ENCODE measurements at places on chromosomes 3 and 15.

GRCh38 chr3:54706738-54707137 lies 221.1 kb downstream of the LRTM1 start:
- H3K4me1 ChIP-seq = peaks cover 1% of the 10 kb centered on the region
- H3K36me3 ChIP-seq = no peaks in the 10 kb centered on the region
- H3K27ac ChIP-seq = no peak overlapping the region
- no peak for DNase-seq

DNA sequence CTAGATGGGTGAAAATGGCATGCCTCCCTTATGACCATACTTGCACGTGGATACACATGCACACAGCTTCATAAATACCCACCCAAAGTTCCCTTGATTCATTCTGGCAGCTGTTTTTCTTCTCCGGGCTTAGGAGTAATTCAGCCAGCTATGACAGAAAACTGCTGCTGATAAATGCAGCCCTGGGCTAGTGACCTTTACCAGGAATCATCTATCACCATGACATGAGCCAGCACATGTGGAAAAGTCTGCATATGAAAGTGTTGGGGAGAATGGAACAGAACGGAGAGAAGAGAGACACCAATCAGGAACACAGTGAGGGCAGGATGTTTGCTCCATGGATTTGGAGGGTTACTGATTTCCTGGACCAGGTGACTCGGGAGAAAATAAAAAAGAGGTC lies 706.3 kb downstream of the PDCD6IP start:
- H3K36me3 ChIP-seq = no peaks in the 10 kb centered on the region
- H3K27me3 ChIP-seq = no peaks in the 10 kb centered on the region
- no peaks in the 10 kb centered on the region for H3K4me1 ChIP-seq
- DNase-seq = no peak
- no peak overlapping the region for H3K4me3 ChIP-seq

GRCh38 chr3:40267937-40268724 lies 41.4 kb upstream of the EIF1B start:
- no peaks in the 10 kb centered on the region for H3K4me1 ChIP-seq
- H3K27me3 ChIP-seq = no peaks in the 10 kb centered on the region
- H3K36me3 ChIP-seq = no peaks in the 10 kb centered on the region
- H3K27ac ChIP-seq = no peak overlapping the region

DNA sequence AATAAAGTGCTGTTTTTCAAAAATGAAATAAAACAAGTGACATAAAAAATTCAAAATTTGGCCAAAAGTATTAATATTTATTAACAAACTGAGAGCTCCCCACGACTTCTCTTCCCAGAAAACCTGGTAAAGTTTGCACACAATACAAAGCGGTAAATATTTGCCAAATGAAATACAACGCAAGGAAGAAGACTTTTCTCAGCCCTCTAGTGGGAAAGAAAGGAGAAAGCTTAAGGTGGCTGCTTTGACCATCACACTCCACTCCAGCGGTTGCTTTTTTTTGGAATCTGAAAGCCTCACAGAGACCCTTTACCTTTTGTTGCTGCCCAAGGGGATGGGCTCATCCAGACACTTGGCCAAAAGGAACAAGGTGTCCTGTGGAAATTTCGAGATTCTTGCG lies 1.1 kb upstream of the GK5 start:
- no peaks in the 10 kb centered on the region for H3K4me1 ChIP-seq
- H3K27ac ChIP-seq = no peak overlapping the region
- H3K36me3 ChIP-seq = no peaks in the 10 kb centered on the region
- no peaks in the 10 kb centered on the region for H3K27me3 ChIP-seq

DNA sequence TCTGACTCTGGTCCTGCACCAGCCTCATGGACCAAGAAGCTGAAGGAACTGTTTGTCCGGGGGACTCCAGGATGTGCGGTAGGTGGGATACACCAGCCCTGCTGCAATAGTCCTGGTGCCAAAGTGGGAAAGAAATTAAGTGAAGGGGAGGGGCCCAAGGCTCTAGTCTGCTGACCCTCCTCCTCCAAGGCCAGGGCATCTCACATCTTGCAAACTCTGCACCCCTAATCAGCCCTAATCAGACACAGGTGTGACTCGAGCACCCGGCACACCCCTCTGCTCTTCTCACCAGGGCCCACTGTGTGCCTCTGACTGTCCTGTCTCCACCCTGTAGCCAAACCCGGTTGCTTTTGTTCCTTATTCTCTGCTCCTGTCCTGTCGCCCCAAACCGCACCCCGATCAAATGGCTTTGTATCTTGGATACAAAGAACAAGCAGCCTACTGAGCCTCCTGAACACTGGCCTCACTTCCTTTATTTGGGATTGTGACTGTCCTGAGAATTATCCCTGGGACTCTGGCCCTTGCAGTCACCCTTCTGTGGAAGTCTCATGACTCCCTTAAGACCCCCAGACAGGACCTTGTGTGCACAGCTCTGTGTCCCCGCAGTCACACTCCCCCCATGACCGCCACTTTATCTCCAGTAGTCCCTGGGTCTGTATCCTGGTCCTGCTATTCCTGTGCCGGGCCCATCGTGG lies 26.7 kb upstream of the SLC41A3 start:
- DNase-seq = no peak
- H3K27me3 ChIP-seq = no peaks in the 10 kb centered on the region
- H3K4me1 ChIP-seq = no peaks in the 10 kb centered on the region
- H3K27ac ChIP-seq = no peak overlapping the region
- no peak overlapping the region for H3K4me3 ChIP-seq
- H3K36me3 ChIP-seq = no peaks in the 10 kb centered on the region

GRCh38 chr3:67897351-67898336 lies 243.2 kb upstream of the SUCLG2 start:
- no peaks in the 10 kb centered on the region for H3K36me3 ChIP-seq
- no peaks in the 10 kb centered on the region for H3K27me3 ChIP-seq
- no peaks in the 10 kb centered on the region for H3K4me1 ChIP-seq
- no peak overlapping the region for H3K27ac ChIP-seq

GRCh38 chr3:156535162-156535627 lies 19.7 kb downstream of the SSR3 start:
- H3K4me3 ChIP-seq = no peak overlapping the region
- no peak overlapping the region for H3K27ac ChIP-seq
- DNase-seq = no peak
- no peaks in the 10 kb centered on the region for H3K27me3 ChIP-seq
- peaks cover 8% of the 10 kb centered on the region for H3K4me1 ChIP-seq

GRCh38 chr3:173249457-173249856 lies 108.4 kb upstream of the SPATA16 start:
- no peak overlapping the region for H3K27ac ChIP-seq
- no peaks in the 10 kb centered on the region for H3K36me3 ChIP-seq
- H3K27me3 ChIP-seq = no peaks in the 10 kb centered on the region
- H3K4me3 ChIP-seq = no peak overlapping the region

All from iPS DF 6.9 (cell line).